Mammary epithelial cell (primary cell): ENCODE measurements at places on chromosomes 2 and 18.

DNA sequence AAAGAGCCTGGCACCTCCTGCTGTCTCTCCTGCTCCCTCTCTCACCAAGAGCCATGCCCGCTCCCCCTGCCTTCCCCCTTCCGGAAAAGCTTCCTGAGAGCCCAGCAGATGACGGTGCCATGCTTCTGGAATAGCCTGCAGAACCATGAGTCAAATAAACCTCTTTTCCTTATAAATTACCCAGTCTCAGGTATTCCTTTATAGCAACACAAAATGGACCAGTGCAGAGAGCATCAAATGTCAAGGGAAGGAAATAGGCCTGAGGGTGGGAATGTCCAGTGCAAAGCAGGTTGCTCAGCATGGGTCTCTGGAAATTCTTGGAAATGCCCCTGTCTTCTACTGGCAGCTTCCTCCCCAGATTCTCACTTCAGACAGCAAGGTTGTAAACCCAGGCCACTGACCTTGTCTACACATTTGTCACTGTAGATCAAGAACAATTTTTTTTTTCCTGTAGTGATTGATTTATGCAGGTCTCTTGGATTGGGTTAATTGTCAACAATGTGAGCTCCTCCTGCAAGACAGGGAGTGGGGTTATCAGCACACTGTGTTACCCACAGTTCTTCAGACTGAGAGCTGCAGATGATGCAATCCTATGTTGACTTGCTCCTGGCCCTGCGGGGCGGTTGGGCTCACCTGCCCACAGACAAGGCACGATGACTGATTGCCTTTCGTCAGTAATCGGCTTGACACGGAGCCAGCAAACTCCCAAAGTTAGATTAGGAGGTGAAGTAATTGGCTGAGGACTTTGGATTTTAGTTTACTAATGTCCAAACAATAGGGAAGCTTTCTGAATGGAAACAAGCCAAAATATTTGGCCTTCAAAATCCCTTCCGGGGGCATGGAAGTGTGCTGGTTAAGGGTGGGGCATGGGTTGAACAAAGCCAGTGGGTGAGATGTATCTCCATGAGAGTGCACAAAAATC, 5.4 kb upstream of the BOD1L2 start:
- peak; percentile 35 for DNase-seq

- no peak for DNase-seq
Measured at GRCh38 chr18:39435209-39435608, 1869.6 kb upstream of the CELF4 start.

- DNase-seq = peak; percentile 87
Measured at GRCh38 chr18:22286585-22286984, 117.2 kb downstream of the GATA6 start.

DNA sequence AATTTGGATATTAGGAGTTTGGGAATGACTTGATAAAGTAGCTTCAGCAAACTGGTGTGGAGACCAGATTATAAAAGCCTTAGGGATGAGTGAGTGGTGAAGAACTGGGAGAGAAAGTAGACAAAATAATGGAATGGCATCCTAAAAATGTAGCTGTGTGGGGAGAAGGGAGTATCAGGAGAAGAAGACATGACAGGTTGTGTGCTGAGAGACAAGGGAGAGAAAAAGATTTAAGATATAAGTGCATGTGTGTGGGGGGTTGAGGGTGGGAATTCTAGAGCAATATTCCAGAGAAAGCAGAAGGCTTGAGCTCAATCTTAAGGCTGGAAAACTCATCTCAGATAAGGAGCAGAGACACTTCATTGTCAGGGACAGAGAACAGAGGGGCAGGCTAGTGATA, 159.5 kb downstream of the HNMT start:
- DNase-seq = no peak

GRCh38 chr2:10941383-10941782, 29.6 kb downstream of the KCNF1 start:
- DNase-seq = no peak

GRCh38 chr2:101912545-101912944, 79.2 kb upstream of the IL1R2 start:
- no peak for DNase-seq

- DNase-seq = no peak
Measured at GRCh38 chr2:196758474-196759377, 40.8 kb downstream of the GTF3C3 start.

GRCh38 chr18:31983976-31984375, 34.6 kb upstream of the RNF125 start:
- no peak for DNase-seq

- no peak for DNase-seq
Measured at GRCh38 chr18:54415086-54415485, 57.4 kb downstream of the C18orf54 start.

GRCh38 chr2:56449002-56449431, 265.2 kb downstream of the CCDC85A start:
- no peak for DNase-seq

DNA sequence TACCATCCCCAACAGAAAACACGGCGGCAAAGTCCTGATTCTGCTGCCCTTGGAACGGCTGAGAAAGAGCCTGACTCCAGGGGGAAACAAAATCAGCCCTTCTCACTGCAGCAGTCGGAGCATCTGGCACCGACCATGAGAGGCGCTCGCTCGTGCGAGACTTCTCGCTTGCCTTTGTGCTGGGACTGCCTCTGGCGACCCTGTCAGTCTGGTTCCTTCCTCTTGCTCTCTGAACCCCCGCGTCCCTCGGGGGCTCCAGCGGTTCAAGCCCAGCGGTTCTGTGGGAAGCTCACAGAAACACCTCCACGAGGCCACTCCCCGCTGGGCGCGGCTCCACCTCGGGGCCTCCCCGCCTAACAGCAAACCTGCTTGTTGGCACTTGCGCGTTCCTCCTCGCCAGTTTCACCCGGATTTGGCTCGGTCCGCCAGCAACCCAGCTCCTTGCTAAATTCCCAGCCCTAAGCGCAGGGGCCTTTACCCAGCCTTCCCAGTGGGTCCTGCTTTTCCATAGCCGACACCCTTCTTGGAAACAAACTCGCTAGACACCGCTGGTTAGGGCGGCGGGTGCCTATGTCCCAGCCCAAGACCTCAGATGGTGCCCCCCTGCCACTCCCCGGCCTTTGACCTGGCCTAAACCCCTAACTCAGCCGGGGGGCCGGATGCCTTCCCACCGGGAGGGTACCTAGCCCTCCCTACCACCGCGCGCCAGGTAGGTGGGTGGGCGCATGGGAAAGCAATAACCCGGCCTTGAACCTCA, 2.2 kb downstream of the RND3 start:
- peak; percentile 89 for DNase-seq

DNA sequence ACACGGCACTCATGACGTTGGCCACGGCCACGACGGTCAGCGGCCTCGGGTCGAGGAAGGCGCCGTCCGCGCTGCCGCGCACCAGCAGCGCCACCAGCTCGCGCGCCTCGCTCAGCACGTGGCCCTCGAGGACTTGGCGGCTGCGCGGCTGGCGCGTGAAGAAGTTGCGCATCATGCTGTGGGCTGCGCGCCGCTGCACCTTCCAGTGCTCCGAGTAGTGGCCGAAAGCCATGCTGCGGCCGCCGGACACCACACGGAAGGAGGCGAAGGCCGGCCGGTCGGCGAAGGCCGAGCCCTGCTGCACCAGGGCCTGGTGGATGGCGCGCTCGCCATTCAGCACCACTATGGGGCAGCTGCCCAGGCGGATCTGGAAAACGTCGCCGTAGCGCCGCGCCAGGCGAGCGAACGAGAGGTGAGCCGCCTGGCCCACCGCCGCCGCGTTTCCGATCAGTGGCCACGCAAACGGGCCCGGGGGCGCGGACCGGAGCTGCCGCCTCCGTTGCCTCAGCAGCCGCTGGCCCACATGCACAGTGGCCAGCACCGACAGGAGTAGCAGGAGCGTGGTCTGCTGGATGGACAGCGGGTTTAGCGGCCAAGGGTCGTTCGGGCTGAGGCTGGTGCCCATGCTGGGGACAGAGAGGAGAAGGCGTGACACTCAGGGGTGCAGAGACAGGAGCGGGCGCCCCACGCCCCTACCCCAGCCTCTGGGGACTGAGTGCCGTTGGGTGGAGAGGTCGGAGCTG, 1.0 kb downstream of the CYP1B1 start:
- DNase-seq = no peak

- DNase-seq = no peak
Measured at GRCh38 chr18:61596296-61596695, 263.1 kb downstream of the CDH20 start.

DNA sequence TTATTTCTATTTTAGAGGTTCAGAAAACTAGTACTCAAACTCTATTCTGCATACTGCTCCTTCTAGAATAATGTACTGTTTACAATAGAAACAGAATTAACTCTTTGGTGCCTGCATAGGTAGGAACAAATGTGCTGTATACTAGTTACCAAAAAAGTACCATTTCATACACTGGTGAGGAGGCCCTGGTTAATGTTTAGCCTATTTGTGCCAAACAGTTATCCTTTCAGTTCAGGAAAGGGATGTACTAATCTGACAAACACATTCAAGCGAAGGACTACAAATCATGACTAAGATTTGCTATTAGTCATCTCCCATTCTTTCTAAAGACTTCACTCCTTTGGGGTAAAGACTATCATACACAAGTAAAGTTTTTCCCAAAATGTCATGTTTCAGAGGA, 47.4 kb downstream of the EXOC6B start:
- peak; percentile 64 for DNase-seq

- DNase-seq = no peak
Measured at GRCh38 chr2:208406474-208407451, at the start of gene PTH2R. Gene PTH2R, plus strand, starts transcription at chr2:208406792. Its CDS starts 252 bp downstream, at chr2:208407044.

DNA sequence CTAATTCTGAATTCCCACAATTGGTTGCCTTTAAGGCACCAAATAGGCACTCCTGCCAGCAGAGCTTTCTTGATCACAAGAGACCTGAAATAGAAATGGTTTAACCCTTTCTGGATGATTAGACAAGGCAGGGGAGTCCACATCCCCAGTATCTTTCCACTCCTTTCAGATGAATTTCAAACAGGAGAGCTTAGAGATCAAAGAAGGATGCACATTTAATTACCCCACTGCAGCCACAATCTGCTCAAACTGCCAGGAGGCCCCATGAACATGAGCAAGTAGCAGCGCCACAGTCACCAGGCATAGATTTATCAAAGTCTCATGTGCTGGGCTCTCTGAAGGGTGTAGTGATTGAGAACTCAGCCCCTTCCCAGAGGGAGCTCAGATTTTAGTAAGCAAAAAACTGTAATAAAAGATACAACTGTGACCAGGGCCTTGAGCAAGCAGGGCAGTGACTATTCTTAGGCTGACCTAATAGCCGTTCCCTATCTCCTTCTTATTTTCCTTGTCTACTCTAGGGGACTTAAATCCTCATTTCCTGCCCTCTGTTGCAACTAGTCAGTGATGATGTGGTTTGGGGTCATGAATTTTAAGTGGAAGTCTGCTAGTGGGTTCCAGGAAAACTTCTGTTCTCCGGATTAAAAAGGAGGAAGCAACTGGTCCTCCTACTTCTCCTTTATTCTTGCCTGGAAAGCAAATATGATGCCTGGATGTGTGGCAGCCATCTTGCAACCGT, 53.7 kb downstream of the SLC4A3 start:
- no peak for DNase-seq

- DNase-seq = no peak
Measured at GRCh38 chr2:28433935-28434599, 41.4 kb downstream of the FOSL2 start.

GRCh38 chr2:64525317-64525613, 1.1 kb downstream of the AFTPH start:
- peak; percentile 38 for DNase-seq

- DNase-seq = no peak
Measured at GRCh38 chr2:109080757-109081156, 48.2 kb upstream of the SH3RF3 start.

GRCh38 chr2:162090109-162090508, 16.1 kb upstream of the DPP4 start:
- no peak for DNase-seq

DNA sequence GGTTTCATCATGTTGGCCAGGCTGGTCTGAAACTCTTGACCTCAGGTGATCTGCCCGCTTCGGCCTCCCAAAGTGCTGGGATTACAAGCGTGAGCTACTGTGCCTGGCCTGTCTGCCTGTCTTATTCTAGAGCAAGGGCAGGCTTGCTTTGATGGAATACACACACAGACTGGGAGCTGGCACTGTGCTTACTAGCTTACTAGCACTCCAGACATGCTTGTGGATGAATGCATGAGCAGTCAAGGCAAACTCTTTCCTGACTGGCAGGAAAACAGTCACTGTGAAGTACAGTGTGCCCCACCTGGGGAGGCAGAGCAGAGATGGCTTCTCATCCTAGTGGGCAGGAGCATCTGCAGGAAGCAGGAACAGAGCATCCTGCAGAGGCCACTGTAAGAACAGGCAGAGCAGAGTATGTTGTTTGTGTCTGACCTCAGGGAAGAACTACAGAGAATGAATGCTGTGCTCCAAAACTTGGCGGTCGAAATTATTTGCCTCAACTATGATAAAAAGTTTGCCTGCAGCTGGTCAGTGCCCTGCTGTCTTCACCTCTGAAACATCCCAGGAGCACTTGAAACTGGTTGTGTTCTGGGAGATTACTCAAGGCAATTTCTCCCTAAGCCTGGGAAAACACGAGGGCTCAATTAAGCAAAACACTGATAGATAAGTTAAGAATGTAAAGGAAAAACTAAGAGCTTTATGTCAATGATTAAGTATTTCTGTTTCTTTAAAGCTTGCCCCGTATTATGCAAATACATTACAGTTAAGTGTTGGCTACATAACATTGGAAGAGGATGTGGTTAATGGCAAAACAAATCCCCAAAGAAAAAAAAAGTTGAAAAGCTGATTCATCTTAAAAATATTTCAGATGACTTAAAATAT, 102.4 kb downstream of the VAPA start:
- peak; percentile 54 for DNase-seq

DNA sequence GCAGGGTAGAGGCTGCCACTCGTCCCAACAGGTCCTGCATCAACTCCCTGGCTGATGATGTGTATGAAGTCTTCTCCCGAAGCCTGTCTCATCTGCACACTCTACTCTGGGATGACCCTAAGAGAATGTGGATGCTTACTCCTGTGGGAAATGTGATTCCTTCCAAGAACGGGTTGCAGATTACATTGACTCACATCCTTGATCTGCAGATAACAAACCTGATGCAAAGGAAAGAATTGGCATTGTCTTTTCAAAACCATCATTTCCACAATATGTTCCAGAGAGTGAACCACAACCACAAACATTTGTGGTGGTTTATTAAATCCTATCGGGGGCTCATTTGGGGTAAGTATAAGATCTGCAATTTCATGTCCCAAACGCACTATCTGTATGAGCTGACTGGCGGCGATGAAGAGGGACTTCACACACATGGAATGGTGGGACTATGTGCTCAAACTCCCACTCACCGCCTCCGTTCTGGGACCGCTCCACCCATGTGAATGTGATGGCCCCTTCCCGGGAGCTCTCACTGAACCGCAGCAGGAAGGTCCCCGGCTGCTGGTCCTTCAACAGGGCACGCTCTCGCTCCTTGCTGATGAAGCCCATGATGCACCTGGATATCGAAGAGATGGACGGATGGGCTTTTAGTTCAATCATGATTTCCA, 35.5 kb downstream of the STAT1 start:
- DNase-seq = peak; percentile 83

DNA sequence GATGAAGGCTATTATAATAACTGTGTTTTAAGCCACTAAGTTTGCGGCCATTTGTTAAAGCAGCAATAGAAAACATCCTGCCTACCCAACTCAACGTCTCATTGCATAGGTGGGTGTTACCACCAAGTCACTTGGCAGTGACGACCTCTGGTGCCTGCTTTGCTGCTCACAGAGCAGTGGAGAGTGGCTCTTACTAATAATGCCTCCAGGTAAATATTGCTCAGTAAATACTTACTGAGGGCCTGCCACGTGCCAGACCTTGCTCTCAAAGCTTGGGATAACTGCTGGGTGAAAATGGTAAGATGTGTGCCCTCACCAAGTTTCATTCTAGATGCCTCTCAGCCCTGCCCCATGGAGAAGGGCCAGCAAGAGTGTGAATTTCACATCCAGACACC, 27.7 kb downstream of the ITGA6 start:
- DNase-seq = no peak
